ENCODE measurements at places on chromosomes 7 and 10.
A peak's percentile ranks its signal among the peaks of the same experiment; 100 is the strongest.

GRCh38 chr7:96337519-96337918 lies 15.6 kb upstream of the SLC25A13 start:
- no peak for DNase-seq

- peak; percentile 10 for DNase-seq
Measured at GRCh38 chr7:22121702-22122474, 176.2 kb upstream of the CDCA7L start.

DNA sequence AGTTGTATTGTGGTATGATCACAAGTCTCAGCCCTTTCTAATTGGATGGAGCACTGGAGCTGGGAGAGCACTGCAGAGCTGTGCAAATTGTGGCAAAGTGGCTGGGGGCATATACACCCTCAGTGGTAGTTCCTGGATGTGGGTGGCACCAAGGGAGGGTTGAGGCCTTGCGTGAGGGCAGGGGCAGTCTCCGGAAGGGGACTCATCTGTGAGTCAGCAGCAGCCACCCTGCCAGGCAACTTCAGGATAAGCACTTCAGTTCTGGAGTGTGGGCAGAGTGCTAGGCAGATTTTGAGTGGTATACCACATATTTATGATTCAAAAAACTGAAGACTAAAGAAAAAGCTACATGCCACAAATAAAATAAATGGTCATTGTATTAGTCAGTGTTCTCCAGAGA lies 210.5 kb downstream of the ETV1 start:
- no peak for DNase-seq

GRCh38 chr7:117857718-117858117 lies 15.5 kb downstream of the CTTNBP2 start:
- no peak for DNase-seq

- peak; percentile 26 for DNase-seq
Measured at GRCh38 chr7:78020874-78021249, 222.3 kb downstream of the PHTF2 start.

- no peak for DNase-seq
Measured at GRCh38 chr10:117514971-117515370, 27.6 kb upstream of the EMX2 start.

DNA sequence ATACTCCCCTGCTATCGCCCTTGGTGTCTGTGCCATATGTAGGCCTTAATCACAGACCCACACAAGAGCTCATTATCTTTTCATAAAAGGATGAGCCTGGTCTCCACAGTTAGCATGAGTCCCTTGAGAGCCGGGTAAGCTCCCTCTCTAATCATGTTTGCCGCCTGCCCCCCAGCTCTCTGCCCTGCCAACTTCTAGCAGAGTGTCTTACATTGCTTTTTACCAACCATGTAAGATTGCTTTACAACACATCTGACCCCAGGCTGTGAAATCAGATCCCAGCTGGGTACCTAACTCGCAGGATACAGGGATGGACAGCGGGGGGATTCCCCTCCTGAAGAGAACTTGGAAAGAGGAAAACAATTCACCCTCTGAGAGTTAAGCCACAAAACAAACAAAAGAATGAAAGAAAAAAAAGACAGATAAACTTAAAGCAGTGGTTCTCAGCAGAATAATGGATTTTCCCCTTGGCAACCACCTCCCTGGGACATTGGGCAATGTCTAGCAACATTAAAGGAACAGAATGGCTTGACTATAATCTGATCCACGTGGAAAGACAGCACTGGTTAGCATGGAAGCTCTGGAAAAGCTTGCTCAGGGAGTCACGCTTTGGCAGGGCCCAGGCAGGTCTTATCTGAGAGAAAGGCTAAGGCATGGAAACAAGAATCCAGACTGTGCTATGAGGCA lies 39.4 kb upstream of the ATOH7 start:
- DNase-seq = no peak

GRCh38 chr7:81684514-81685269 lies 85.2 kb downstream of the HGF start:
- peak; percentile 86 for DNase-seq

GRCh38 chr10:90983914-90984549 lies 63.1 kb upstream of the ANKRD1 start:
- no peak for DNase-seq

- DNase-seq = no peak
Measured at GRCh38 chr7:8762803-8763202, 329.4 kb downstream of the NXPH1 start.

DNA sequence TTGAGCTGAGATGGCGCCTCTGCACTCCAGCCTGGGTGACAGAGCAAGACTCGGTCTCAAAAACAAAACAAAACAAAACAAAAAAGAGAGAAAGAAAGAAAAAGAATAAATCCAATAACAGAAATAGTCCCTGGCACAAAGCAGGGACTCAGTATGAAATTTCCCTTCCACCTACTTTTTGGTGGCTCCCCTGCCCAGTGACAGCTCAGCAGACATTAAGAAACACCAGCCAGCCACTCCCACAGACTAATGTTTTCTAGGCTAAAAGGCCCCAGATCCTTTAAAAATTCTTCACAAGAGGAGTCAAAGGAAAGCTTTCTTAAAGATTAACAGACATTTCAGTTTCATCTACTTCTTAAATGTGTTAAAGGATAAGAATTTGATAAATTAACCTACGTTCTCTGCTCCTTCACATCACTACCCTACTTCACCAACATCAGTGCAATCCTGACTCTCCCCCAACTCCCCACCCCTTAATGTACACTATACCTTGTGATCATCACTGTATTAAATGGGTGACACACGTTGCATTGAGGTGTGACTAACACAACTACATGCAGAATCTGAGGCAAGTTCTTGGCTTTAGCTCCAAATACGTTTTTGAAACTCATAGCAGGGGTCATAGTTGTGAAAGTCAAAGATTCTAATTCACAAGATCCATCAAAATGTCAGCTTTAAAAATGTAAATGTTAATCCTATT lies 114.5 kb upstream of the CAV2 start:
- no peak for DNase-seq

GRCh38 chr7:22267930-22268615 lies 88.9 kb downstream of the RAPGEF5 start:
- no peak for DNase-seq

- no peak for DNase-seq
Measured at GRCh38 chr10:133275684-133276092, 980 bp downstream of the ADAM8 start.

GRCh38 chr10:24680647-24681524 lies 42.8 kb downstream of the ARHGAP21 start:
- DNase-seq = no peak

GRCh38 chr10:33410096-33410859 lies 75.8 kb upstream of the NRP1 start:
- DNase-seq = no peak

DNA sequence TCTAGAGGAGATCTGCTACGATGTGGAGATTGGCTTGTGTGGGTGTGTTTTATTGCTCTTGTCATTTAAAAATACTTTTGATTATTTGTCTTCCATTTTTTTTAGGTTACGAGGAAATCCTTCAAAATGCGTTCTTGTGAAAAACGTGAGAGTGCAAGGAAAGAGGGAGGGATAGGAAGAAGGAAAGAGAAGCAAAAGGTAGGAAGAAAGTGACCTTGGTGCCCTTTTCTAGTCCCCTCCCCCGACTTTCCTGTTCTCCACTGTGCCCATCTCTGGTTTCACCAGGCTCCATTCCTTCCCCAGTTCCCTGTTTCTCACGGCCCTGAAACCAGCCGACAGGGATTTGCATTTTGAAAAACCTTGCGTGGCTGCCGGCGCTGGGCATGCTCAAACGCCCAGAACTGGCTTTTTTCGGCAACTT lies 506 bp upstream of the GNAI1 start:
- peak; percentile 23 for DNase-seq

GRCh38 chr10:77287647-77288120 lies 349.9 kb downstream of the KCNMA1 start:
- DNase-seq = no peak

DNA sequence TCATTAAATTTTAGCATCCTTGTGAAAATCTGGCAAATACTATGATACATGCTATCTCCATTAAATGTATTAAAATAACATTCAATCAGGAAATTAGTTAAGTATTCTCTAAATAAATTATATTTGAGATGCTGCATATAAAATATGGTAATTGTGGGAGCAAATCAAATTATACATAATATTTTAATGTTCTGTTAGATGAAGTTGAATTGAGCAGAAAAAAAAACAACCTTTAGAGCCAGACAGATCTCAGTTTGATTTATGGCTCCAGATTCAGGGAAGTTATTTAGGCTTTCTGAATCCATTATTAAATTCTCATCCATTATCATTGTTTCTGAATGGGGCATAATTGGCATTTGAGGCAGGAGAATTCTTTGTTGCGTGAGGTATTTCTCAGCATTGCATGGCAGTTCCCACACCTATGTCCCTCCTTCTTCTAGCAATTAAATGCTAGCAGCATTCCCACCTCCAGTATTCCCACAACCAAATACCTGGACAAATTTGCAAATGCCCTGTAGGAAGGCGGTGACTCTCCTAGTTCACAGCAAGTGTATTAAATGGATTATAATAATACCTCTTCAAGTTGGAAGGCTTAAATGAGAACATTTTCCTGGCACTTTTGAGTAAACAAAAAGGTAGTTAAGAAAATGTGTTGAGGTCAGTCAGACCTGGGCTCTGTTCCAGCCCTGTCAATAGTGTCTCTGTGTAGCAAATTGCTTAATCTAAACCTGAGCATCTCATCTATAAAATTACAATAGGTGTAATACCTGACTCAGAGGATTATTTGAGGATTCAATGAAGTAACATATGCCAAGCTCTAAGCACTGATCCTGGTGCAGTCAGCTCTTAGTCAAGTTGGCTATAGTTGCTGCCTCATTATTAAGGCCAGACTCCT lies 108.9 kb downstream of the RNLS start:
- DNase-seq = no peak

DNA sequence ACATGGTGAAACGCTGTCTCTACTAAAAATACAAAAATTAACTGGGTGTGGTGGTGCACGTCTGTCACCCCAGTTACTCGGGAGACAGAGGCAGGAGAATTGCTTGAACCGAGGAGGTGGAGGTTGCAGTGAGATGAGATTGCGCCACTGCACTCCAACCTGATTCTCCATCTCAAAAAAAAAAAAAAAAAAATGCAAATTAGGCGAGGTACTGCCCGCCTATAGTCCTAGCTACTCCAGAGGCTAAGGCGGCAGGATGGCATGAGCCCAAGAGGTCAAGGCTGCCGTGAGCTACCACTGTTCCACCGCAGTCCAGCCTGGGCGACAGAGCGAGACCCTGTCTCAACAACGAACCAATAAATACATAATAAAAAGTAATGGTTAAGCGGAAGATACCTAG lies 1.1 kb upstream of the EIF4H start:
- DNase-seq = no peak

DNA sequence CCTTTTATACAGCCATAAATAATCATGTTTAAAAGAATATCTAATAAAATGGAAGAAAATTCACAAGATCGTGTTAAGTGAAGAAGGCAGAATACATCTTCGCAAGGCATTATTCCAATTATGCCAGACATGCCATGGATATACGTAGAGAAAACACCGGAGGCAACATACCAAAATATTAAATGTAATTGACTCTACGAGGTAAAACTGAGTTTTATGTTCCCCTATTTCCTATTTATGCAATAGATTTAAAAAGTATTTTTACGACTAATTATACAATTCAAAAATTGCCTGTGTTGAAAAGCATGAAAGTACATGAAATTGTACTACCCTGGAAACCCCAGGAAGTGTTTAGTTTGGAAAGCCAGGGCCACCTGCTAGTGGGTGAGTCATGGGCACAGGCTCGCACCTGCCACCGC lies 936 bp upstream of the REPIN1 start:
- peak; percentile 81 for DNase-seq

DNA sequence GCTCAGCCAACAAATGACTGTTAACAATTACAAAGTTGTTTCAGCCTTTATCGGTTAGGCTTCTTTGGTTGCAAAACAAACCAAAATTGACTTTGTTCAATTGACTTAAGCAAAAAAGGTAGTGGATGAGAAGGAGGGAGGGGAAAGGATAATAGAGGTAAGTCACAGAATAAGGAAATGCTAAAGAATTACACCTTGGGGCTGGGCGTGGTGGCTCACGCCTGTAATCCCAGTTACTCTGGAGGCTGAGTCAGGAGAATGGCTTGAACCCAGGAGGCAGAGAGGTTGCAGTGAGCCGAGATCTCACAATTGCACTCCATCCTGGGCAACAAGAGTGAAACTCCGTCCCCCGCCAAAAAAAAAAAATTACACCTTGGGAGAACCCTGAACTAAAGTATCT lies 41.4 kb downstream of the AHCYL2 start:
- DNase-seq = no peak

DNA sequence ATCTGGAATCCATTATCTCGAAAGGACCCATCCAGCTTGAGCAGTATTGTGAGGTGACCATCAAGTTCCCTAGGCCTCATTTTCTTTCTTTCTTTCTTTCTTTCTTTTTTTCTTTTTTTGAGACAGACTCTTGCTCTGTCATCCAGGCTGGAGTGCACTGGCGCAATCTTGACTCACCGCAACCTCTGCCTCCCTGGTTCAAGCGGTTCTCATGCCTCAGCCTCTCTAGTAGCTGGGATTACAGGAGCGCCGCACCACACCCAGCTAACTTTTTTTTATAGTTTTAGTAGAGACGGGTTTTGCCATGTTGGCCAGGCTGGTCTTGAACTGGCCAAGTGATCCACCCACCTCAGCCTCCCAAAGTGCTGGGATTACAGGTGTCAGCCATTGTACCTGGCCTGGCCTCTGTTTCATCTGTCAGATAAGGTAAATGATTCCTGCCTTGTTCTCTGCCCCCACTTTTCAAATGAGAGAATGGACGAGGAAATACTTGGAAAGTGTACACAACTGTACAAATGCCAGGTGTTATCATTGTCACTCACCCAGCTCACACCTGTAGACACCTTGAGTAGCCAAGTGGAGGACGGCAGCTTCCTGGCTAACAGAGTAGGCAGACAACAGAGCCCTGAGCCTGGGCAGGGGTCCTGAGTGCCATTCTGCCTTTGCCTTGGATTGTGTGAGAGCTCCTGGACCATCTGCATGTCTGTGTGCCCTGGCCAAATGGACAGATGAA lies 54.1 kb downstream of the HK1 start:
- no peak for DNase-seq

DNA sequence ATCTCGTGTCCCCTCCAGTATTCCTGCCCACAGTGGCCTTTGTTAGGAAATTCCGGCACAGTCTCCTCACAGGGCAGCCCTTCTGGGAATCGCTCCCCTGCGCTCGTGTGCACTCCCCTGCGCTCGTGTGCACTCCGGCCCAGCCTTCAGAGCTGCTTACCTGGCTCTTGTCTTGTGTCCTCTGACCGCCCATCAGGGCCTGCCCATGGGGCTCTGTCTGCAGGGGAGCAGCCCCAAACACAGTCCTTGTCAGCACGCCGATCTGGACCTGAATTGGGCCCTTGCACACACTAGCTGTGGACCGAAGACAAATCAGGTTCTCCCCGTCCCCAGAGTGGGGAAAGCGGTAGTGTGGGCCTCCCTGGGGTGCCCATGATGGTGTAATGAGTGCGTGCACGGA lies 179.4 kb downstream of the CUX1 start:
- no peak for DNase-seq

DNA sequence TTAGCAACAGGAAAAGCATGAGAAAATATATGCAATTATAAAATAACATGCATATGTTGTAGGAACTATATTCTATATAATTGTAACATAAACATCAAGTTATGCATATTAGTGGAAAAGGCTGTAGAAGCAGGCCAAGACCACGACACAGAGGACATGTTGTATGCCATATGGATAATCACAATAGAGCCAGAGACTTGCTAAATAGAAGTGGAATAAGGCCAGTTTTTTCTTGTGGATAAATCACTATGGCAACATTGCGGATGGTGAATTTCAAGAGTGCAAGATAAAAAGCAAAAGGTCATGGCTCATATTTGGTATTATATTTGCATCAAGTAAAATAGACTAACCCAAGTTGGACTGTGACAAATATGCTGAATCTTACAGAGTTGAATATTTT lies 93.0 kb downstream of the PCDH15 start:
- DNase-seq = no peak

- DNase-seq = peak; percentile 50
Measured at GRCh38 chr10:29554660-29555059, 80.1 kb downstream of the SVIL start.
